ENCODE measurements at places on chromosomes 6 and 20.

DNA sequence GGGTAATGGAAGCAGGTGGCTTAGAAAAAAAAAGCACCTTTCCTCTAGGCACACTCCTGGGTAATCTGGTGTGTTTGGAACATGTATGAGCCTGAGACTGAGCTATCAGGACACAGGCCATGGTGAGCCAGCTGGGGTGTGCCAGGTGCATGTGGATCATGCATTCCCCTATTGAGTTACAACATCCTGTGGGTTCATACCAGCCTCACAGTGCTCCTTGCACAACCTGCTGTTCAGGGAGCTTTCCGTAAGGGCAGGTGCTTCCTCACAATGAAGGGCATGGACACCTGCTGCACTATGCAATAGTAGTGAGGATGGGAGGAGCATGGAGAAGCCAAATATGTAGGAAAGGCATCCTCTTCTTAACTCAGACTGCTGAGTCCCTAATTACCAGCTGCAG, 197.2 kb upstream of the SUPT3H start:
- no peak for DNase-seq

DNA sequence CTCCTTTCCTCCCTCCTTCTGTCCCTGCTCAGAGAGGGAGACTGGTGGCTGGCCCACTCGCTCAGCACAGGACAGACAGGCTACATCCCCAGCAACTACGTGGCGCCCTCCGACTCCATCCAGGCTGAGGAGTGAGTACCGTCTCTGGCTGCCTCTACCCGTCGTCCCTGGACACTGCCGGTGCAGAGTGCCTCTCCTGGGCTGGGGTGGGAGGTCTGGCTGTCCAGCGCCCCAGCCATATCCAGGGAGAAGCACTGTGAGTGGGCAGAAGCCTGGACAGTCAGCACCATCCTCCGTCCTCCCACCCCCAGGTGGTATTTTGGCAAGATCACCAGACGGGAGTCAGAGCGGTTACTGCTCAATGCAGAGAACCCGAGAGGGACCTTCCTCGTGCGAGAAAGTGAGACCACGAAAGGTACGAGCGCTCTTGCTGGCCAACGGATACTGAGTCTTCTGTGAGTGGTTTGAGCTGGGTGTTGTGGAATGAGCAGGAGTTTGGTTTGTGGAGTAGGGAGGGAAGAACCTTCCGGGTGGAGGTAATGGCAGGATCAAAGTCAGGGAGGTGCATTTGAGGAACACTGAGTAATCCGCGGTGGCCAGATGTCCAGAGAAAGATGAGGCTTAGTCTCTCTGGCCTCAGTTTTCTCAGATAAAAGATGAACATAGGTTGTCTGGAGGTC, 48.1 kb downstream of the SRC start:
- DNase-seq, result no peak

DNA sequence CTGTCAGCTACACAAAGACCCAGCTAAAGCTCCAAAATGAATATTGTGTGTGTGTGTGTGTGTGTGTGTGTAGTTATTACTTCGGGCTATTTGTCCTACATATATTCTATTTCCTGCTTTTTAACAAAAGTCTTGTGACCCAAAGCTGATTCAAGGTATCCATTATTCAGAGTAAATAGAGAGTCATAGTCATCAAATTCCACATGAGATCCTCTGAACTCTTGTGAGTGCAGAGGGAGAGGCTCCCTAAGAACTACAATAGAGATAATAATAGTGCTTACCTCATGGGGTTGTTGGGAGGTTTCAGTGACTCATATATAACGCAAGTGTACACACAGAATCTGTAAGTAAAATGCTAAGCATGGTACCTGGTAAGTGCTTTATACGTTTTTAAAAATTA, 95.6 kb upstream of the SHLD1 start:
- DNase-seq, result no peak

GRCh38 chr20:15656124-15656523, 917.1 kb downstream of the KIF16B start:
- no peak for DNase-seq

DNA sequence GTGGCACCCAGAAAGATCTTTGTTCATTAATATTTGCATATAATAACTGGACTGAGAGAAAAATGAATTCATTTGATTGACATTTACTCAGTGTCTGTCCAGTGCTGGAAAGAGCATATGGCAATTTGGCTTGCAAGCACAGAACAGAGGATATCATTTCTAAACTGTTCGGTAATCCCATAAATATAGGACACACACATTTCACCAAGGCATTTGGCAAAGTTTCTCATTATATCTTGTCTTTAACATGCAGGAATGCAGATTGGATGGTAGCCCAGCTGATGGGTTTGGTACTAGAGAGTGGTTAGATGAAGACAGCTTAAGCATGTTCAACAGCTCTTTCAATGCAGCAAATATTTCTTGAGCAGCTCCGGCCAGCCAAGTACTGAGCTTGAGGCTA, 259.2 kb downstream of the PRKN start:
- DNase-seq, result no peak

GRCh38 chr6:143262859-143263258, 187.6 kb downstream of the ADAT2 start:
- DNase-seq, result no peak

DNA sequence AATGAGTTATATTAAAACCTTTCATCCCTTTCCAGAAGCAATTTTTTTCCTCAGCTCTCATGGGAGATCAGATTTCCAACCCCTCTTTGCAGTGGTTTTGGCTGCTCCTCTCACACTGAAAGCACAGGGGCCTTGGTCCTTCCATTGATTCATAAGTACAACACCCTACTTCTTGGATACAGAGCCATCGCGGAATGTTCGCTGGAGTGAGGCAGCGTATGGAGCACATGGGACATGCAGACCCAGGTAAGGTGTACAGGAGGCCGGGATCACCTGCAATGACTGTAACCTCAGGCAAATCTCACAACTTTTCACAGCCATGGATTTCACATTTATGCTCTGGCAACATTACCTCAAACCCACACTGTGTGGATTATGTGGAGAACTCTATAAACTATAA, 75.2 kb upstream of the HEY2 start:
- no peak for DNase-seq

- DNase-seq, result no peak
Measured at GRCh38 chr6:168277274-168277669, 42.3 kb downstream of the DACT2 start.

DNA sequence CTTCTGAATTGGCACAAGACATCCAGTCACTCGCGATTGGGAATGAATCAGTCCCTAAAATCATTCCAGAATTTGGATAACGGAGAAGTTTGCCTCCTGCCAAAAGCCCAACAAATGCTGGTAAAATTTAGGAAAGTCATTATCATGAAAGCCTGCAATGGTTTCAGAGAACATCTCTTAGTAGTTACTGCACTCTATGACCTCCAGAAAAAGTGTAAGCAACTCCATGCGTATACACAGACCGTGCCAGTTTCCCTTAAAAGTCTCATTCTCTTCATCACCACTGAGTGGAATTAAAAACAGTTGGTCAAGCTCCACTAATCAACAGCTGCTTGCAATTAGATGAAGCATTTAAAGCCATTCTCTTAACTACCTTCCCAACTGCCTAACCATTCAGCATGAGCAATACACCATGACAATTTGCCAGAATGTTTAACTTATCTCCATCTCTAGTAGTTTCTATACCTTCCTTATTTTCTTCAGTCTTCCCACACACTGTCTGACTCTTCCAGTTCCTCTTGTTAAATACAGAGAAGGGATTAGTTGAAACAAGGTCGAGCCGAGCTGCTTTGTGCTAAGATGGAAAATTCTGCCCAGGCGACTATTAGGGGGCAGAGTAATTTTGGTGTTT, 183.6 kb upstream of the PRDM1 start:
- no peak for DNase-seq

DNA sequence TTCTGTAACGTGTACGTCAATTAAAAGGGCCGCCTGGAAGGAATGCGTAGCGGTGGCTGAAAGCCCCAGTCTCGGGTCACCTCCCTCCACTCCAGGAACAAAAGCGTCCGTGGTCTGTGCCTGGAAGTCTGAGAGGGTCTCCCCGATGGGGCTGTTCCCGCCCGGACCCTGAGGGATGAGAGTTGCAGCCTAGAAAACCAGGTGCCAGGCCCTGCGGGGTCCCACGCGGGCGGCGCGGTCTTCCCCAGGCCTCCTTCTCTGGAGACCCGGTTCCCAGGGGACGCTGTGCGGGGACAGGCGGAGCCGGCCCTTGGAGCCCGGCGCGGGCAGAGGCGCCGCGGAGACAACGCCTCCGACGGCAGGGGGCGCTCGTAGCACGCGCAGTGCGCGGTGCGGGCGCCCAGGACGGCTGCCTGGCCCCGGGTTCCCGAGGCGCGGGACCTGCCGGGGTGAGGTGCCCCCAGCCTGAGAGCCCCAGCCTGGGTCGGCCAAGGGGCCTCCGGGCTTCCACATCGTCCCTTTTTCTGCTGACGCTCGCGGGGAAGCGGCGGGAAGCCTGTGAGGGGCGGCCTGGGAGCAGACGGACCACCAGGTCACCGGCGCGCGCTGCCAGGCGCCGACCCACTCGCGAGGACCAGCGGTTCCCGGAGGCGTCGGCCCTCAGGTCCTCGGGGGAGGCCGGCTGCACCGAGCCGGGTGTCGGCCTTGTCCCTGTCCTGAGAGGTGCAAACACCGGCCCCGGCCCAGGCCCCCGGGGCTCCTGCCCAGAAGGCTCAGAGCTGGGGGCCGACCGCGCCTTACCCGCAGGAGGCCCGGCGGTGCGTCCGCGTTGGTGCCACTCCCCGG, 5.3 kb upstream of the FOXC1 start:
- DNase-seq, result peak; percentile 69

DNA sequence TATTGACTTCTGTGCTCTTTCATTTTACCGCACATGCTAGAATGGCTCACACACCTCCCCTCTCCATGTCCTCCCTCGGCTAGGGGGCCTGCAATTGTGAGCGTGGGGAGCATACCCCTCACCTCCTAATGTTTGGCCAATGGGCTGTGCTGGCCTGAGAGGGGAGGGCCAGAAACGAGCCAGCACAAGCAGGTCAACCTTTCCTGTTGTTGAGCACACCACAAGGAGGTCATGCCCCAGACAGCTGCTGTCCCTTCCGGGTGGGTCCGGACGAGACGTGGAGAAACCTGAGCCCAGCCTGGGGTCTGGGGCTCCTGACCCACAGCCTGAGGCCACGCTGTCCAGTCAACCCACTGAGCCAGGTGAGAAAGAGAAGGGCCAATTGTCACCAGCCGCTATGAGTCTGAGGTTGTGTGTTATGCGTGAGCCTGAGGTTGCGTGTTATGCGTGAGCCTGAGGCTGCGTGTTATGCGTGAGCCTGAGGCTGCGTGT, 77.4 kb downstream of the TTLL2 start:
- DNase-seq, result no peak

- no peak for DNase-seq
Measured at GRCh38 chr20:24608926-24609667, 139.7 kb downstream of the SYNDIG1 start.

- DNase-seq, result no peak
Measured at GRCh38 chr20:31676609-31676989, 38.9 kb downstream of the COX4I2 start.

- no peak for DNase-seq
Measured at GRCh38 chr20:23108871-23109270, 22.7 kb upstream of the CD93 start.
